ENCODE measurements at places on chromosomes 12 and 14. TPM values are rescaled to one million over a fixed set of nuclear protein-coding genes. Genes with fewer than 3 reads are reported as not detected.

The GARIN6 gene
- not detected for total RNA-seq

The TBX5 gene
- 0.10 TPM for total RNA-seq

The MYF5 gene
- not detected for total RNA-seq

The DNAI7 gene
- total RNA-seq = 1.5 TPM

The TAS2R19 gene
- total RNA-seq = 14.2 TPM

The AICDA gene
- not detected for total RNA-seq

The PNP gene
- 23.8 TPM for total RNA-seq

The SLC6A15 gene
- total RNA-seq = 0.31 TPM

The PTCSC3 gene
- not detected for total RNA-seq

DNA sequence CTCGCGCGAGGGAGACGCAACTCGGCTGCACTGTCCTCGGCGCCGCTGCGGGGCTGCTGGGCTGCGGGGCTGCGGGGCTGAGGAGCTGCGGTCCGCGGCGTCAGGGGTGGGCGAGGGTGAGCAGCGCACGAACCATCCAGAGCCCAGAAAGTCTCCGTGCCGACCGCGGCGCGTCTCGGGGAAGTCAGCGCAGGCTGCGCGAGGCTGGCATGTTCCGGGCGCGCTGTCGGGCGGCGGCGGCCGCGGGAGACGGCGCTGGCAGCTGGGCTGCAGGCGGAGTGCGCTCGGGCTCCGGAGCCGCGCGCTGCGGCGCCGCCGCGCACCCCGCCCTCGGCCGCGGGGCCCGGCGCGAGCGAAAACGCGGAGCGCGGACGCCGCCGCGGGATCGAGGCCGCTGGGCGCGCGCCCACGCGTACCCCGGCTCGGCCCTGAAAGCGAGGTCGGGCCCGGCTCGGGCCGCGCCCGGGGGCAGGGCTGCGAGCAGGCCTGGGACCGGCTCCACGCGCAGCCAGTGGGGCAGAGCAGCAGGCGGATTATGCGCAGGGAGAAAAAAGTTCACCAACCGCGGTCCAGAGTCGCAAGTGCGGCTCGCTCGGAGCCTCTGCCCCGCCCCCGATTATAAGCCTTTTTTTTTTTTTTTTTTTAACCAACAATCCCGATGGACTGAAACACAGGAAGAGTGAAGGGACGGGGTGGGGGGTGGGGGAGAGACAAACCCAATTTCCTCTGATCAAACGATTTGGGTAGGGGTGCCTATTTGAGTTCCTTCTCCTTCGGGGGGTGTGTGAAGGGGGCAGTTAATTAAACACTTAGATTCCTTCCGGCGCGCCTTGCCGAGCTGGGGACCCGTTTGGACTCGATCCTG lies at the start of gene PRICKLE1:
Gene PRICKLE1 (minus strand): TSS at position 282 of the 865 bp plus-strand sequence. CDS start 117,230 bp downstream, outside the sequence.
- DNase-seq = no peak

- DNase-seq = no peak
These were observed 6.0 kb upstream of the MANSC4 start for GRCh38 chr12:27785882-27786570.

DNA sequence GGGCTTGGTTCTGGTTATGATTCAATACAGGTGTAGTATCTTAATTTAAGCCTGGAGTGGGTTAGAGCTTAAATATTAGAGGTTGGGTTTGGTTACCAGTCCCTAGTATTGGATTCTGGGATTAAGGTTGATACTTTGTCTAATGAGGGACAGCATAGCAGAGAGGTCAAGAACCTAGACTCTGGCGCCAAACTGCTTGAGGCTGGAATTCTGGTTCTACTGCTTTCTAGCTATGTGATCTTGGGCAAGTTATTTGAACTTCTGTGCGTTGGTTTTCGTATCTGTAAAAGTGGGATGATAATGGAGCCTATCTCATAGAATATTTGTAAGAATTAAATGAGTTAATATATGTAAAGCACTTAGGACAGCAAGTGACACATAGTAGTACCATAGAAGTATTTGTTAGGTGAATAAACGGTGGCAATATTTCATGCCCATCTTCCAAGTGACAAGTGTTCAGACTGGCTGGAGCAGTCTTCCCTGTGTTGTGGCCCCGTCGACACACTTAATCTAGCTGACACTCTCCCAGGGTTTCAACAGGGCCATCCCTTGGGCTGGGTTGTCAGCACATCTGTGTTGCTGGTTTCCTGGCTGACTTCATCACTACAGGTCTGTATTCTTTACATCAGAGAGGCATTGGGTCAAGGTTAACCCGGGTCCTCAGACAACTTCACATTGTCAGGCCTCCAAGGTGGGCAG lies 3.0 kb downstream of the ENDOU start:
- no peak for DNase-seq

DNA sequence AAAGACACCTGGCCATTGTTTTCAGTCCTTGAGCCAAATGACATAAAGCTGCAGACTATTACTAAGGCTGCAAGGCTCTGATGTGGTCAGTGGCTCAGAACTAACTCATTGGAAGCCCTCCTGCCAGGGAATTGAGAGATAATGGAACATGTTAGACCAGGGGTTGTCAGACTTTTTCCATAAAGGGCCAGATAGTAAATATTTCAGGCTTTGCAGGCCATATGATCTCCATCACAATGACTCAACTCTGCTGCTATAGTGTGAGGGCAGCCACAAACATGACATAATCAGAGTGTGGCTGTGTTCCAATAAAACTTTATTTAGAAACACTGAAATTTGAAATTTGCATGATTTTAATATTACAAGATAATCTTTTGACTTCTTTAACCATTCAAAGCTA lies 140.3 kb downstream of the TMEM30B start:
- DNase-seq = no peak

- no peak for DNase-seq
These were observed 20.1 kb upstream of the TBX3 start for GRCh38 chr12:114704096-114704495.

DNA sequence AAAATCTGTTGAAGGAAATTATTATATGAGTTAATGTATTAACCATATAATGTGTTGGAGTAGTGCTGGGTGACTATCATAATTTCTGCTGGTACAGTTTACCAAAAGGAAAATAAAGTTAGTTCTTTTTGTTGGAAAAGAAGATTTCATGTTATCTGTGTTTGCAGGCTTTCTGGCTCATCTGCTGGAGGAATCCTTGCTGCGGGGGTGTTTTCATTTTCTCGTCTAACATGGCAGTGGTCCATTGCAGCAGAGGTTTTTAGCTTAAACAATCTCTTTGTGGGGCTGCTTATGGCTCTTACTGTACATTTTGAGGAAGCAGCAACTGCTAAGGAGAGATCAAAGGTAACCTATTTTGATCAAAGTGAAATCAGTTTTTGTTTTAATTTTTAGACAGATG lies 24.1 kb downstream of the TMEM260 start:
- DNase-seq = no peak

DNA sequence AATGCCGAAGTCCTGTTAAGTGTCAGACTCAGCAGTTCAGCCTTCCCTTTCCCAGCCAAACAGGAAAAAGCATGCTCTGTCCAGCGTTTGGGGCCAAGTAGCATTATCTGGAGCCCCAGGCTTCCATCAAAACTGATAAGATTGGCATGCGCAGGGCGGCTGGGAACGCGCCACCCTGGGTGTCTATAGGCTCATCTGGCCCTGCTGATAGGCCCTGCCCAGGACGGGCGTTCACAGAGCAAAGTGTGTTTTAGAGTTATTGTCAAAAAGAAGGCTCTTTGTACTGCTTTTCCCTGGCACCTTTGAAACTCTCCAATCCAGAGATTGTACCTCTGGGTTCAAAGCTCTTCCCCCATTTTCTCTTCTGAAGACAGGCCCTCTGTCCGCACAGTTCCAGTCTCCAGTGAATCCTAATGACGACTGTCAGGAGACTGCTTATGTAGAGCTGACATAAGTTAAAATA lies at the start of gene ART4:
Gene ART4 (minus strand): TSS at position 102 of the 463 bp plus-strand sequence. CDS start 413 bp downstream, outside the sequence.
- no peak for DNase-seq

GRCh38 chr14:90850487-90850886 lies 34.3 kb upstream of the TTC7B start:
- no peak for DNase-seq

DNA sequence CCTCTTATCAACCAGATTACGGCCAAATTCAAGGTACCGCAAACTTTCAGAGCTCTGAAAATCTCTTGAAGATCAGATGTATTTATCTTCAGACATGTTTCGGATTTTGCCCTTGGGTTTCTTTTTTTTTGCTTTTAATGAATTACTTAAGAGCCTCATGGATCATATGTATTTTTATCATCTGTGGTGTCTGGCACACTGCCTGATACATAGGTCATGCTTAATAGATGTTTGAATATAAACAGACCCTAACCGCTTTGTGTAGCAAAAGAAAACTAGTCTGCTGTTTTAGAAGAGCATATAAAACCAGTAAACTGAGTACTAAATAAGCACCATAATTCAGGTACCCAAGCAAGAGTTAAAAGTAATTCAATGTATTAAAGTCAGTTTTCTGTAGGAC lies 20.1 kb upstream of the TBK1 start:
- no peak for DNase-seq

DNA sequence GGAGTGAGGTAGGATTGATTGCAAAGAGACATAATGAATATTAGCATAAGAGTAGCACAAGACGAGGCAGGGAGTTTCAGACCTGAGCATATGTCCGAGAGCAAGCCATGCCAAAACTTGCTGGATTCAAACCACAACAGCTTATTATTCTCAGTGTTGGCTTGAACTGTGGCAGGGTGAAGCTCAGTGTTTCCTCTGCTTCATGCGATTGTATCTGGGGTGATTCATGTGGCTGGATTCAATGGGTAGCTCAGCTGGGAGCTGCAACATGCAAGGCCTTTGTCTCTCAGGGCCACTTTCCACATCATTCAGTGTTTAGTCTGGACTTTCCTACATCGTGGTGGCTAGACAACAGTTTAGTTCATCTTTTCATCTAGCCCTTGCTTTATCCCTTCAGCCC lies 22.1 kb upstream of the E2F7 start:
- no peak for DNase-seq

GRCh38 chr12:128408669-128409068 lies 141.7 kb downstream of the TMEM132C start:
- DNase-seq = no peak

GRCh38 chr12:88834226-88834625 lies 254.0 kb upstream of the KITLG start:
- no peak for DNase-seq

DNA sequence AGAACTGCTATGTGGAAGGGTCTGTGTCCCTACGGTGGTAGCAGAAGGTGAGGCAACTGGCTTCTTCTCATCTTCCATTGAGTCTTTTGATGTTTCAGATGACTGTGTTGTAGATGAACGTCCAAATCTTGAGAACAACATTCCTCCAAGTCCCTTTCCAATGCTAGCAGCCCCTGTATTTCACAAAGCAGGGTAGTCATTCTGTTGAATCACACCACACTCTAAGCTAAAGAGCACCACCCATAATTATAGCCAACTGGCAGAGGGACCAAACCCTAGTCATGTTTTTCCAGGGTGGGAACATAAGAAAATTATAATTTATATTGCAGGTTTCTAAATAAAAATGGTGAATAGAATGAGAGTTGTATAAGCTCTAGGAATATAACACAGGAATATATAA lies 98.7 kb downstream of the DDHD1 start:
- DNase-seq = no peak

DNA sequence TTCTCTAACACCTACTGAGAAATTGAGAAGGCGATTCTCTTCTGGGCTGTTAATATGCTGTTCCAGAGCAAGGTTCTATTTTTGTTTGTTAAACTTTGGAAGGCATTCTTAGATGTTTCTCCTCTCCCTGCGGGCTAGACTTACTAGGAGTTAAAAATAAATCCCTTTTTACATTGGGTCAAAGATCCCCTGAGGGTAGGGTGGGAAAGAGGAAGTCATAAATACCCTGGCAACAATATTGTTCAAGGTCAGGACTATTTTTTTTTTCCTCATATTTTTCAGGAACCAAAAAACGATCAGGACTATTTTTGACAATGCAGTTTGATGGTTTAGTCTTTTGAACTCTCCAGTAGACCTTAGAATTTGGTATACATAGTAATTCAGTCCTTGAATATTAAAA lies 12.0 kb upstream of the SLC2A14 start:
- DNase-seq = no peak

DNA sequence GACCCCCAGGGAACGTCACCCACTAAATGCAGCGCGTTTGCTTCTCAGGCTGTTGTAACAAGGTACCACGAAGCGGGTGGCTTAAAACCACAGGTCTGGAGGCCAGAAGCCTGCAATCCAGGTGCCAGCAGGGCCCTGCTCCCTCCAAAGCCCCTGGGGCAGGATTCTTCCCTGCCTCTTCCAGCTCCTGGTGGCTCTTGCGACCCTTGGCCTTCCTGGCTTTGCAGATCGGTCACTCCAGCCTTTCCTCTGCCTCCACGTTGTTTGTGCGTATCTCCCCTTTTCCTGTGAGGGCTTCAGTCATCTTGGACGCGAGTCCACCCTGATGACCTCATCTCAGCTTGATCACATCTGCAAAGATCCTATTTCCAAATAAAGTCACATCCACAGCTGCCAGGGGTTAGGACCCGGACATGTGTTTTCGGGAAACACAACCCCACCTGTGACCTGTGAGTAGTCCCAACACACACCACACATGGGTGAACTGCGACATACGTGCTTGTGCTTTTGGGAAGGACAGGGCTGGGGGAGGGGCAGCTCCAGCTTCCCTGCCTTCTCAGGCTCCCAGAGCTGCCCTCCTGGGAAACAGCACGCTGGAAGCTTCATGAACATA lies 114.5 kb upstream of the NCOR2 start:
- DNase-seq = no peak

- no peak for DNase-seq
These were observed 23.4 kb upstream of the FGF6 start for GRCh38 chr12:4468994-4469393.

DNA sequence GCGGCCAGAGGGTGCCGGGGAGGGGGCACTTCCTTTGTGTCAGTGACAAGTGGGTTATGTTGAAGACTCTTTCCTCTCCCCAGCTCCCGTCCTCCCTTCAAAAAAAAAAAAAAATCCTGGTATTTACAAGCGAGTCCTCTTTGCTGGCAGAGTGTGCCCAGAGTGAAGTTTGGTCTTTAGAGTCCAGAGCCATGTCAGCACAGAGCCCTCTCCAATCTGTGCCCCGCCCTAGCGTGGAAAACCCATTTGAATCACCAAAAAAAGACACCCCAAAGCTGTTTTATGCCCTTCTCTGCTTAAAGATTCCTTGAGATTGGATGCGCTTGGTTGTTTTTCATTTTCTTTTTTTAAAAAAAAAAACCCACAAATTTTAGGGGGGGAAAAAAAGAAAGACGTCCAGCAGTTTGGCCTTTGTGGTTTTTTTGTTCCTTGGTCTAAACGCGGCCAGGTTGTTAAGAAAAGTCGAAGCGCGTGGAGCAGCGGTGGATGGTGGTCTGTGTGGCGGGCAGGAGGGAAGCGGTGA lies 3.3 kb downstream of the NKX2-1 start:
- DNase-seq = no peak

GRCh38 chr12:109735051-109735521 lies 21.5 kb downstream of the FAM222A start:
- no peak for DNase-seq

DNA sequence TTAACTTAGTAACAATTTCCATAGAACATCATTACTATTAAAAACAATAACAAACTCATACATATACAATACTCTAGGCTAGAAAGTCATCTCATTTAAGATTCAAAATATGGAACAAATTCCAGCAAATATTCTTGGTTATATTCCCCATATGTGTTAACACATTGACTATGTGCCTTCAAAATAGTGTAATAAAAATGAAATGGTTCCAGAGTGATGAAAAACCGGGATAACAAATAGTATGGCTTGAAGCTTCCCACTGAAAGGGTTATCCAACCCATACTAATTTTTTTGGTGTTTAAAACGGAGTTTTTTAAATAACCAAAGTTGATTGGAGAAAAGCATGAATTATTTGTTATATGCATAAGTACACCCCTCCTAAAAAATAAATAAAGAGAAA lies 5.3 kb downstream of the LRIG3 start:
- DNase-seq = no peak

All from ureter (tissue), 1 donor.